Stimulated activated CD8-positive, alpha-beta memory T cell treated with anti-CD3 and anti-CD28 coated beads, Interleukin-12 subunit alpha, Interleukin-12 subunit beta, amount 100 ng/mL, for 4 hours (primary cell): ENCODE measurements at places on chromosomes 3 and 15.

DNA sequence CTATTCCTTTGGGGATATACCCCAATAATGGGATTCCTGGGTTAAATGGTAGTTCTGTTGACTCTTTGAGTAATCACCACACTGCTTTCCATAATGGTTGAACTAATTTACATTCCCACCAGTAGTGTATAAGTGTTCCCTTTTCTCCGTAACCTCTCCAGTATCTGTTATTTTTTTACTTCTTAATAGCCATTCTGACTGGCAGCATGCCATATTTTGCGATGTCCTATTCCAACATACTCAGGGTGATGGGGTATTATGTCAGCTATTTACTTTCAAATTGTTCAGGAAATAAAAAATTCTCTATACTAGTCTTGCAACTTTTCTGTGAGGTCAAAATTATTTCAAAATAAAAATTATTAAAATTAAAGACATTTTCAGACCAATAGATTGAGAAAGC, 9.1 kb upstream of the PARP14 start:
- no peak for DNase-seq

- DNase-seq = no peak
Measured at GRCh38 chr3:71393093-71393492, 190.4 kb downstream of the FOXP1 start.

DNA sequence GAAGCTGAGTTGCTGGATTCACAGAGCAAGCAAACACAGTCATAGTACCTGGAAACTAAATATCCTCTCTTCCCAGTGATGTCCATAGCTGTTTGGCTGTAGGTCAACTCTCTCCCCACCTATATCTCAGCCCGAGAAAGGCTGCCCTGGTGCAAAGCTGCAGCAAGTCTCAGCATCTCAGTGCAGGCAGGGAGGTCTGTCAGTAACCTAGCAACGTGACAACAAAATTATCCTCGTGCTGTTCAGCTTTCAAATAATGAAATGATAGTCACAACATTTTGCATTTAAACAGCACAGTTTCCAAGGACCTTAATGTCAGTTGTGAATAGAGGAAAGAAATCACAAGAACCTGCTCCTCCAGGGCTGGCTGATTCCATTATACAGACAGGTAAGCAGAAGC, 83.6 kb downstream of the CHST2 start:
- no peak for DNase-seq

- no peak for DNase-seq
Measured at GRCh38 chr3:45760878-45761711, 35.2 kb downstream of the SLC6A20 start.

- DNase-seq = no peak
Measured at GRCh38 chr15:76566276-76566675, 229.7 kb downstream of the ISL2 start.

DNA sequence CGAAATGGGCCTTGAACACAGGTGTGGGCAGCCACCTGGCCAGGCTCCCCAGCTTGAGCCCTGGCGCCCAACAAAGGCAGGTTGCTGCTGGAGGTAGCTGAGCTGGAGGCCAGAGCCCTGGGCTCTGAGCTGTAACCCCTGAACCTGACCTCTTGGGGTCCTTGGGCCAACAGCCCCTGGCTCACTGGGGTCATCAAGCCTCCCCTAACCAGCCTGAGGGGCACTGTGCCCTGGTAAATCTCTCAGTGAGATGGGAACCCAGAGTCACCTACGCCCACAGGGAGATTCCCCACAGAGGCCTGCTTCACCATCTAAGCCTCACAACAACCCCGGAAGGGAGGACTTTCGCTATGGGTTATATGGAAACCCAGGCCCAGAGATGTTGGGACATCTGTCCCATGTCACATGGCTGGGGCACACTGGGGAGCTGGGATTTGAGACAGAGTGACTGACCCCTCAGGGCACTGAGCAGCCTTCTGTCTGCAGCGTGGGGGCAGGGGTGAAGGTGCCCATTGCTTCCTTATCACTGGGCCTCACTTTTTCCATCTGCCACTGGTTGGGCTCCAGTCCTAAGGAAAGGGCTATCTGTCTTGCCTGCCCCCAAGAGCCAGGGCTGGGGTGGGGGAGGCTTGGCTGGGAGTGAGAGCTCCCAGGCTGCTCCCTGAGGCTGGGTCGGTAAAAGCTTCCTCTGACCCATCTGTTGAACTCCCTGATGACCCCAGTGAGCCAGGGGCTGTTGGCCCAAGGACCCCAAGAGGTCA, 59.1 kb downstream of the IQSEC1 start:
- DNase-seq = no peak

DNA sequence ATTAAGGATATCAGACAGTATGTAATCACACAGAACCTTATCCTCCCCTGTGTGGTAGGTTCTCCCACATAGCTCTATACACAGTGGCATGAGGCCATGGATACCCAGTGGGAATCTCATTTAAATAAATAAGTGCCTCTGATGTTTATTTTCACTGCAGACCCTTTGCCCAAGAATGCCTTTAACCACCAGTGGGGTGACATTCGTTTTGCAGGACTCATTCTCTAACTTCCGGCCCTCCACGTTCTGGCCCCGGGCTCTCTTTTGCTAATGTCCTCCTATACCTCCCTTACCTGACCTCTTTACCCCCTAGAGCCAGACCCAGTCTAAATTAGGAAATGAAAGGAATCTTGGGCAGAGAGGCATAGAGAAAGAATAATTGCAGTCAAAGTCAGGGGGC, 8.3 kb downstream of the CCDC80 start:
- DNase-seq = no peak

DNA sequence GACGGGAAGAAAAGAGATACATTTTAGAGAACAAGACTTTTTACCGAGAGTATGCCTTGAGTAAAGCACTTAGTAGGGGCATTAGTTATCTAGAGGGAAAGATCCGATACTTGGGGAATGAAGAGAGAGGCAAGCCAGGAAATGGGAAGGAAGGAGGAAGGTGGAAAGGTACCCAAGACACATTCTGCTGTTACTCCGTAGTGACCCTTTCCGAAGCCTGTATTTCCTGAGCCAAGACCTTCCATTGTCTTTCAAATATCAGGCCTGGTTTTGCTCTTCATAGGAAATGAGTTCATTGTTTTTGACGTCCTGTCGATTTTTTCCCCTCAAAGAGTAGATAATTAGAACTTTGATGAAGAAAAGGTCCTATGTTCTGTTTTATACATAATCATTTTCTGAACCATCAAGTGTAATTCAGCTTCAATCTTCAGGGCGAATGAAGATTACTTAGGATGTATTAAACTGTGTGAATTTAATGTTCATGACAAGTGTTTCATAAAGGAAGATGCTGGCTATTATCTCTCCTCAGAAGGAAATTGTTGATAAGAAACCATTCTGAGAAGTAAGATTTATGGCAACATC, 95.7 kb downstream of the PPM1L start:
- DNase-seq = no peak

DNA sequence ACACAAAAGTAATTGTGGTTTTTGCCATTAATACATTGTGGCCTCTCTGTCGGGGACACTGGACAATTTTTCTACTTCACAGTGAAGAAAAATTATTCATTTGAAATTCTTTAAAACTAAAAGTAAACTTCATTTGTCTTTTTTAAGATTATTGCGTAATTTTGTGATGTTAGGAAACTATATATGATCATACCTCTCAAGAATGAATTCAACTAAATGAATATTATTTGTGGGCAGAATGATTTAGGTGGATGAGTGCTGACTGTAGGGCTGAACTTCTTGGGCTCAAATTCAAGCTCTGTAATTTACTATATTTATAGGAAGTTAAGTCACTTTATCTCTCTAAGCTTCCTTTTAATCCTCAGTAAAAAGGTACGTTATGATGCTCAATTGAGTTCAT, 441.2 kb downstream of the ROBO1 start:
- DNase-seq = no peak

- no peak for DNase-seq
Measured at GRCh38 chr15:37107071-37107743, 6.9 kb upstream of the MEIS2 start.

- no peak for DNase-seq
Measured at GRCh38 chr3:128254967-128255366, 101.7 kb downstream of the EEFSEC start.

GRCh38 chr3:65873028-65873427, 165.7 kb downstream of the MAGI1 start:
- DNase-seq = no peak

DNA sequence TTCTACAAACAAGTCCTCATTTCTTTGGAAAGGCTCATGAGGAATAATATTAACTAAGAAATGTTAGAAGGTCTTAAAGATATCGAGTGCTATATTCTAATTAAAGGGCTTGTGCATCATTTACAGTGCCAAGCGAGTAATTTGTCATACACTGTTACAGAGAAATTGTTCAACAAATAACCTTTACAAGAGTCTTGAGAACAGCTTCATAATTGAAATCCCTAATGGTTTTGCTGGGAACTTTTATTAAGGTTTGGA, 209.5 kb downstream of the MECOM start:
- DNase-seq = no peak

- no peak for DNase-seq
Measured at GRCh38 chr3:62672988-62673313, 202.3 kb downstream of the CADPS start.

DNA sequence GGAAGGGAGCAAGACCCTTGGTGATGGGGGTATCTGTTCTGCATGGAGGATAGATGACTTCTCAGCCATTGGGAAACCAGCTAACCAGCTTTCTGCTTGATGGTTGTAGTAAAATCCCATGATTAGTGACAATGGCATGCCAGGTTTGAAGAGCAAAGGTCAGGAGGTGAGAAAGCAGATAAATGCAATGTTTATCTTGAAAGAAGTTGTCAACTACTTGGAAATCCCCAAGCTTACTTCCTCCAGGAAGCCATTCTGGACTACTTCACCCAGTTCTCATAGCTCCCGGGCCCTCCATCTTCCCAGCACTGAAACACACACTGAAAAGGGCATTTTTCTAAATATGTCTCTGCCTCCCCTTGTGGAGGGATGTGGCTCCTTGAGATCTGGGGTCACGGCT, 51.3 kb downstream of the SMAD3 start:
- no peak for DNase-seq

GRCh38 chr3:69200384-69201068, 78.1 kb upstream of the LMOD3 start:
- no peak for DNase-seq

- DNase-seq = no peak
Measured at GRCh38 chr15:47959617-47960413, 161.0 kb upstream of the SLC24A5 start.

DNA sequence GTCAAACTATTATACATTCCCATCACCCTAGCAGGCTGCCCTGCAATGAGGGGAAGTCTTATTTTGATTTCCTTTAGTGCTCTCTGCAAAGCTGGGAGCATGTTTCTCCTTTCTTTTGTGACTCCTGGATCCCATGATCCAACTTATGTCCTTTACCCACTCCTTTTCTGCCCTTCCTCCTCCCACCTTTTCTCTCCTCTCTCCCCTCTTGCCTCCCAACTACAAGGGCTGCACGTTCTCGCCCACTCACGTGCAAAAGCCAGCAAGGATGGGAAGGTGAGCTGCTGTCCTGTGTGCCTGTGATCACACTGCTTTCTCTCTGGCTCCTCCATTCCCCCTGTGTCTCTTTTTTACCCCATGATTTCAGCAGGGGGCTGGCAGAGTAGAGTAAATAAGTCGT, 6.1 kb downstream of the VIPR1 start:
- no peak for DNase-seq

GRCh38 chr15:32781781-32782180, 64.0 kb downstream of the GREM1 start:
- DNase-seq = no peak

DNA sequence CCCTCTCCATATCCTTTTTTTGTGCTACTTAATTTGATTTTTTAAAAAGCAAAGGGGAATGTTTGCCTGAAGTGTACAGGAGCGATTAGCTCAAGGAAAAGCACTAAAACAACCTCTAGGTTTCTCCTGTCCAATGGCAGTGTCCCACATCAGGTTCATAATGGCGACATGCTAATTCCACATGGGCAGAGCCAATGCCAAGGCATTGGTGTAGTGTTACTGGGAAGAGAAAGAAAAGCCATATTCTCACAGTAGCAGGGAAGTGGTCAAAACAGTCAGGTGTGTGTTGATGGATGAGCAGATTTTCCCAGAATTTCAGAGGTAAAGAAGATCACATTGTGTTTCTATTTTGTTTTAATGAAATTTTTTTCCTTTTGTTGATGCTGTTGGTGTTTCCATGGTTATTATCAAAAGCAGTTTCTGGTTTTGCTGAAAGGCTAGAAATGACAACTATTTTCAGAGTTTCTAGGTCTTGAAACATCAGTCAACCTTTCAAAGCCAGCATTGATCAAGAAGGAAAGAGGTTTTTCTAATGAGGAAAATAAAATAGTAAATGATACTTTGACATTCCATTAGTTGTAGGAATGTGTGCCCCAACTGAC, 65.2 kb downstream of the FNDC3B start:
- DNase-seq = no peak

- no peak for DNase-seq
Measured at GRCh38 chr15:65824941-65825544, 33.0 kb upstream of the DENND4A start.

DNA sequence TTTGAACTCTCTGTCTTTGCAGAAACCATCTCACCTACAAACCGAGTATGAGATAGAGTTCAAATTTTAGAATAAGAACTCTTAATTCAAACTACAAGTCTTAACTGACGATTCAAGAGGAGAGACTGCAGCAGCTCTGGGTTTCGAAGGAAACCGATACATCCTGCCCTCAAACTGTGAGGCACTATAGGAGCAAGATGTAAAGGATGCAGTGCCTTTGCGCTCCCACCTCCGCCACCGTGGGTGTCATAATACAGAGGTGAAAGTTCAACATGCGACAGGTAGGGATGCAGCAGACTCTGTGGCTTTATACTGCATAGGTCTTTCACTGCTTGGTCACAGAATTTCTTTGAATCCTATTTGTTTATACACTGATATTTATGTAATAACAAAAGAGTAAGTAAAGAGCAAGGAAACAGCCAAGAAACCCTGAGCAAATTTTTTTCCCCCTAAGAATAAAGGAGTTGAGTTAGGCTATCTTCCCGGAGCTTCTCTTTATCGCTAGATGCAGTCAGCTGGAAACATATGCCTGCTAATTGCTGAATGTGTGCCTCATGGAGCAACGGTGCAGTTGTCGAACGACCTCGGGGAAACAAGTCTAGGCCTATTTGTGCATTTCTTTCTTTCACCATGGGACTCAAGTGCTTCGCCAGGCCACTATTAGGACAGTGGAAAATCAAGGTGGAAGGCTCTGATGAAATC, 1097.6 kb upstream of the CFAP20DC start:
- DNase-seq = no peak

GRCh38 chr15:36878684-36879262, 221.6 kb downstream of the MEIS2 start:
- DNase-seq = no peak

GRCh38 chr3:143529018-143529478, 319.2 kb downstream of the SLC9A9 start:
- DNase-seq = no peak
